Thoracic aorta endothelial cell (primary cell): ENCODE measurements at places on chromosomes 4 and X. TPM values are rescaled to one million over a fixed set of nuclear protein-coding genes. Genes with fewer than 3 reads are reported as not detected.

Gene CDX4
- total RNA-seq, result not detected in 2 replicates

Gene SMR3B
- 0.22 TPM in 1 of 2 replicates, not detected in the other for total RNA-seq

Gene S100G
- total RNA-seq, result not detected in 2 replicates

Gene PNMA6A
- 0.40 and 0.93 TPM in 2 replicates for total RNA-seq

Gene TMEM154
- 12.1 and 20.7 TPM in 2 replicates for total RNA-seq

Gene GYG2
- 0.13 and 0.14 TPM in 2 replicates for total RNA-seq

Gene SHROOM2
- total RNA-seq, result 14.1 and 14.8 TPM in 2 replicates

Gene PNCK
- not detected in 2 replicates for total RNA-seq

Gene NIPAL1
- 0.80 and 2.9 TPM in 2 replicates for total RNA-seq

Gene KLHL15
- 8.3 and 9.7 TPM in 2 replicates for total RNA-seq

Gene RBM47
- total RNA-seq, result 0.13 and 0.22 TPM in 2 replicates

Gene PDGFC
- total RNA-seq, result 11.8 and 16.9 TPM in 2 replicates

Gene SRD5A3
- total RNA-seq, result 10.0 and 11.3 TPM in 2 replicates

Gene ASIC5
- not detected in 2 replicates for total RNA-seq

Gene VEGFD
- total RNA-seq, result 0.53 and 0.65 TPM in 2 replicates

Gene SCARB2
- total RNA-seq, result 179 and 186 TPM in 2 replicates

Gene ARAP2
- 0.93 and 2.1 TPM in 2 replicates for total RNA-seq

Gene TRMT10A
- total RNA-seq, result 11.1 and 11.8 TPM in 2 replicates

Gene GPR82
- total RNA-seq, result not detected in 2 replicates
